GM23248 (cell line): ENCODE measurements at places on chromosomes 1 and 21. TPM values are rescaled to one million over a fixed set of nuclear protein-coding genes. Genes with fewer than 3 reads are reported as not detected.
A peak's percentile ranks its signal among the peaks of the same experiment; 100 is the strongest.

GRCh38 chr1:177310326-177310725, 139.6 kb downstream of the BRINP2 start:
- no peaks in the 10 kb centered on the region for H3K36me3 ChIP-seq
- peaks cover 42% of the 10 kb centered on the region for H3K4me1 ChIP-seq
- DNase-seq, result peak; percentile 71
- H3K27ac ChIP-seq, result peak overlapping the region; percentile 28
- H3K27me3 ChIP-seq, result no peaks in the 10 kb centered on the region
- H3K4me3 ChIP-seq, result no peak overlapping the region

DNA sequence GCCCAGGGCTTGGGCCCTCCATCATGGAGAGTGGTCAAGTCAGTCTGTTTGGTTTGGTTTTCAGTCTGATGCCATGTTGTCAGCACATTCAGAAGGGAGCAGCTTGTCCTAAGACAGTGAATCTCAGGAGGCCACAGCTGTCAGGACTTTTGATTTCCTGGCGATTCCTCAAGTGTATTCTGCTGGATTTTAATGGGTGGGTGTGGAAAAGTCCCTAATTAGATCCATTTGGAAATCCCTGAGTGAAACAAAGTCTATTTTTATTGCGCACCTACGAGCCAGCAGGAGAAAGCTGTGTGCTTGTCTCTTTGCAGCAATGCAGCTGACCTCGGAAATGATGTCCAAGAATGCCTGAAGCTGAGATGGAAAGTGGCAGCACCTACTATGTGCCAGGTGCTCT, 21.6 kb upstream of the FHAD1 start:
- no peaks in the 10 kb centered on the region for H3K36me3 ChIP-seq
- H3K27ac ChIP-seq, result no peak overlapping the region
- DNase-seq, result no peak

DNA sequence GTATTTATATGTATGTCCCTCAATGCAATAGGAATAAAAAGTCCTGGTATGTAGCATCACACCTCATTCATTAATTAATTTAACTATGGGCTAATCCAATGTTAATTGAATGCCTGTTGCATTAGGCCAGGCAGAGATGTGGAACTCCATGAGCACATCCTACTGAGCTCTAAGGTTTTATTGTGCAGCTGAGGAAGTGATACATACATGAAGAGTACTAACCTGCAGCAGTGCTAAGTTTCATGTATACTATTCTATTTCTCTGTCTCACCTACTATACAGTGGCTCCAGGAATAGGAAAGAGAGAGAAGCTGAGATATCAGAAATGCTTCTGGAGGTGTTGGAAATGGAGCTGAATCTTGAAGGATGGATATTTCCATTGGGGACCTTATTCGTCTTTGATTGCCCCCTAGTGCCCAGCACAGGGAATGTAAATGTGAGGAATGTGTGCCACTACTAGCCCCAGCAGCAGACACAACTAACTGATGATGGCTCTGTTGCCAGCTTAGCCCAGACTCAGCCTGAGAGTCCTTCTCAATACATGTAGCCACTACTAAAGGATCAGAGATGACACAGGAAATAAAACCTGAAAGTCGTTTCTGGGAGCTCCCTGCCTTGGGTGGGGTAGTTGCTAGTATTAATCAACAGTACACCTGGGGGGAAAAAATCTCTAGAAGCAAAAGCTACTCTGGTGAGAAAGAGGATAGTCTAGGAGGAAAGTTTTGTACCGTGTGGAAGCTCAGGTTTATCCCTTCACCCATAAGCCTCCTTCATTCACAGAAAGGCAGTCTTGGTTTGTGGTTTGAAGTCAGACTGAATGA, 173.3 kb upstream of the FOXD3 start:
- H3K27me3 ChIP-seq, result peaks cover 45% of the 10 kb centered on the region
- no peak overlapping the region for H3K4me3 ChIP-seq
- no peaks in the 10 kb centered on the region for H3K4me1 ChIP-seq

Gene IVL
- total RNA-seq, result 0.76 and 1.1 TPM in 2 replicates

Gene SLC1A7
- 0.13 TPM in 1 of 2 replicates, not detected in the other for total RNA-seq

DNA sequence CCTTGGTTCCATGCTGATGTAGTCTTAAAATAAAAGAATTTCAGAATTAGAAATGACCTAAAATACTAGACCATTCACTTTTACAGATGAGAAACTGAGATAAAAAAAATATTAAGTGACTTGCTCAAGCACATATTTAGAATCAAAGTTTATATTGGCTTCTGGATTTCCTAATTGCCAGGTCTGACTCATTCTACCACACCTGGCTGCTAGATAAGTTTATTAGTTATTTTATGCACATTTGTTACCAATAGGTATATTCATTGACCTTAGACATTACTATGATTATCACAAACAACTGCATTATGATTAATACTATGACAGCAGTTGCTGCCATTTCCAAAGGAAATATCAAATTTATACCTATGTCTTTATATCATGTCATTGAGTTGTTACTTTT, 497.5 kb downstream of the RWDD3 start:
- H3K27me3 ChIP-seq, result no peaks in the 10 kb centered on the region
- no peaks in the 10 kb centered on the region for H3K36me3 ChIP-seq
- H3K4me3 ChIP-seq, result no peak overlapping the region
- no peak for DNase-seq

Gene AGTRAP
- 86.8 and 113 TPM in 2 replicates for total RNA-seq

- peaks cover 22% of the 10 kb centered on the region for H3K4me1 ChIP-seq
- H3K36me3 ChIP-seq, result no peaks in the 10 kb centered on the region; the same call in 1 of the 2 replicates
- H3K27me3 ChIP-seq, result no peaks in the 10 kb centered on the region
- H3K27ac ChIP-seq, result no peak overlapping the region
- no peak for DNase-seq
Measured at GRCh38 chr1:214464445-214465287, 86.7 kb downstream of the PTPN14 start.

- H3K4me1 ChIP-seq, result peaks cover 10% of the 10 kb centered on the region; the same call in 1 of the 2 replicates
- H3K27ac ChIP-seq, result no peak overlapping the region
- H3K4me3 ChIP-seq, result no peak overlapping the region
- no peaks in the 10 kb centered on the region for H3K36me3 ChIP-seq
- DNase-seq, result peak; percentile 67
Measured at GRCh38 chr1:112502826-112503225, 5.9 kb upstream of the WNT2B start.

DNA sequence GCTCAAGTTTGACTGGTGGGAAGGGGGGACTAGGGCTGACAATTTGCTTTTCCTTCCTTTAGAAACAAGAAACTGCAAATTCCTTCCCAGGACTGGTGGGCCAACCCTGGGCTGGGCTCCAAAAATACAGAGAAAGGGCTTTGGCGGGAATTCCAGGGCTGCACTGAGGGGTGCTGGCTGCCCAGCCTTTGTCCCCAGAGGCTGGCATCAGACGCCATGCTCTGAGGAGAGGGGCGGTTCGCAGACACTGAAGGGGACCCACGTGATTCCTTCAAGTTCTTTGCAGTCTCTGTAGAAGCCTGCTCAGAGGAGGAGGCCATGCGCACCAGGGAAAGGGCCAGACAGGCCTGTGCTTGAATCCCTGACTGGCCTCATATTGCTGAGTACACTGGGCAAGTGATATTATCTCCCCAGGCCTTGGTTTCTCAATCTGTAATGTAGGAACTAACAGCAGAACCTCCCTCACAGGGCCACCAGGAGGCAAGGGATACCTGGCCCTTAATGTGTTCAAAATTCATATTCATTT, 119.5 kb downstream of the EPHB2 start:
- peaks cover 34% of the 10 kb centered on the region for H3K4me1 ChIP-seq
- H3K36me3 ChIP-seq, result no peaks in the 10 kb centered on the region
- no peak overlapping the region for H3K4me3 ChIP-seq
- H3K27me3 ChIP-seq, result no peaks in the 10 kb centered on the region

DNA sequence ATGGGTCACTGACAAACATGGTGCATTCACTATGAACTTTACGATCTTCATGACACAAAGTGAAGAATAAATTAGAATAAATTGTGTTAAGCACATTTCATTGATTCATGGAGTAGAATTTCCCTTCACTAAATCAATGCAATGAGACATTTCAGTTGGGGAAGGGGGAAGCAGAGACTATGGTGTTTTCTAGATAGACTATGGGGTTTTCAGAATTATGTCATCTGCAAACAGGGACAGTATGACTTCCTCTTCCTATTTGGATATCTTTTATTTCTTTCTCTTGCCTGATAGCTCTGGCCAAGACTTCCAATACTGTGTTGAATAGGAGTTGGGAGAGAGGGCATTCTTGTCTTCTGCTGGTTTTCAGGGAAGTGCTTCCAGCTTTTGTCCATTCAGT, 80.0 kb upstream of the C1orf105 start:
- no peak overlapping the region for H3K27ac ChIP-seq
- H3K4me3 ChIP-seq, result no peak overlapping the region
- no peaks in the 10 kb centered on the region for H3K27me3 ChIP-seq
- H3K36me3 ChIP-seq, result no peaks in the 10 kb centered on the region

DNA sequence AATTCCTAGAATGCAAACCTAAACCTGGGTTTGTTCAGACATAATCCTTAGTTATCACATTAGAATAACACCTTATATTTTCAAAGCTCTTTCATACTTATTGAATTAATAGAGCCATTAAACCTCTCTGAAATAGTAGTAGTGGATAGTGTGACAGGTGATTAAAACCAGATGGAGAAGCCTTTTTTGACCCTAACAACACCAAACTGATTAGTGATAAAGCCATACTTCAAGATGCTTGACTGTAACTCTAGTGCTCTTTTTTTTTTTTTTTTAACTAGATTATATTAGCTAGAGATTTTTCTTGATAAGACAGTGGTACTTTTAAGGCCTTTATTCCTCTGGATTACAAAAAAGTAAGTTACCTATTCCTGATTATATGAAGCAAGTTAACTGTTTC, 190.1 kb downstream of the ST6GALNAC3 start:
- DNase-seq, result no peak
- H3K27ac ChIP-seq, result no peak overlapping the region
- H3K36me3 ChIP-seq, result no peaks in the 10 kb centered on the region
- H3K4me1 ChIP-seq, result no peaks in the 10 kb centered on the region

Gene GPR3
- total RNA-seq, result 0.32 and 0.38 TPM in 2 replicates

DNA sequence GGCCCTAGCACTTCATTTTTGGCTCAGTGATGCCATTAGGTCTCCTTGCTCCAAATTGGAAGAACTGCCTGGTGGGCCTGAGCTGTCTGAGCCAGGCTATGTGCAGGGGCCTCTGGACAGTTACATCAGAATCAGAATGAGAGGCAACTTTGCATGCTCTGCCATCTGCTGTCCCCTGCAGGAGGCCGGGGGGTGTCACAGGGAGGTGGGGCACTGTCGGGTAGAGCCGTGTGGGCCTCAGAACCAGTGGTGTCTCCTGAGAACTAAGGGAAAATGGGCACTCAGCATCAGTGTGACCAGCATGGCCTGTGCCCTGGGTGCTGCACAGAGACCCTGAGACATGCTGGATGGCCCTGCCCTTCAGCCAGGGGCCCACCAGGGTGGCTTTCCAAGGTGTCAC, 47.0 kb upstream of the COL6A1 start:
- no peaks in the 10 kb centered on the region for H3K27me3 ChIP-seq
- no peak overlapping the region for H3K4me3 ChIP-seq
- no peak for DNase-seq
- no peaks in the 10 kb centered on the region for H3K4me1 ChIP-seq

GRCh38 chr21:45834026-45834715, 147.4 kb upstream of the COL6A1 start:
- no peaks in the 10 kb centered on the region for H3K27me3 ChIP-seq
- no peak overlapping the region for H3K27ac ChIP-seq
- peaks cover 6% of the 10 kb centered on the region; the same call in 1 of the 2 replicates for H3K4me1 ChIP-seq
- no peak overlapping the region for H3K4me3 ChIP-seq

- H3K36me3 ChIP-seq, result no peaks in the 10 kb centered on the region
- H3K27me3 ChIP-seq, result no peaks in the 10 kb centered on the region; the same call in 1 of the 2 replicates
- H3K4me1 ChIP-seq, result no peaks in the 10 kb centered on the region
- H3K4me3 ChIP-seq, result no peak overlapping the region
Measured at GRCh38 chr1:63362578-63362977, 4.8 kb upstream of the ALG6 start.
